WERI-Rb-1 (cell line): ENCODE measurements at places on chromosomes 11 and 22.

- DNase-seq, result no peak
Observed at GRCh38 chr11:82978422-82979099, 77.0 kb downstream of the DDIAS start.

GRCh38 chr11:102926517-102926916 lies 29.0 kb downstream of the MMP13 start:
- no peak for DNase-seq

DNA sequence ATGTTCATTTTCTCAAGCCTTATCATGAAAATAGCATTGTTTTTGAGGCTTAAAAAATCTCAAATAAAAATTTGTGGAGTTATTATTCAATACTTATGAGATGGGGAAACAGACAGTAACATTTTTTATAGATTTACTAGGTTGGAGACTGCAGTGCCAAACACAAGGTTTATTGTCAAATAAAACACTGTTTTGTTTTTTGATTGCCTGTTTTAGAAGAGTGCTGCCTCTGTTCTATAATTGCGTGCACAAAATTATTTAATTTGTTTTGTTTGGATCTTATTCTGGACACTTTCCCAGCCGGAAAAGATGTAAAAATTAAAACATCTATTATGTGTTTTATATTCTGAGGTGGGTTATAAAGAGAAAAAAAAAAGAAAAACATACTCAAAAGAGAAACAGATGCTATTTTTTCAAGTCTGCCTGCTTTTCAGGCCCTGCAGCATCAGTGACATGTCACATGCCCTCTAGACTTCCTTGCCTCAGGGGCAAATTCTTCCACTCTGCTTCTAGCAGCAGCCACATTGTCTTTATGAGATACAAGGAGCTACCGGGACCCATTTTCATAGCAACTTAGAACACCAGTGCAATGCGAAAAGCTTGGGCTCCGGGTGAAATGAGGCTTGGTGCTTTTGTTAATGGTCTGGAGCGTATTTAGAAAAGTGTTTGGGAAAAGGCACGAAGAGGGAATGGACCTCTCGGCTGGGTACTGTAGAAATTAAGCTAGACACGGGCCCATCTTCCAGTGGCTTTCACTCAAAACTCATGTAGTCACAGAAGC lies 77.5 kb downstream of the EFCAB6 start:
- DNase-seq, result no peak

- no peak for DNase-seq
Observed at GRCh38 chr11:68460741-68461574, at the start of gene PPP6R3. TSS of gene PPP6R3 (plus strand) at chr11:68460752. CDS start at chr11:68537665, 76,913 bp downstream.

DNA sequence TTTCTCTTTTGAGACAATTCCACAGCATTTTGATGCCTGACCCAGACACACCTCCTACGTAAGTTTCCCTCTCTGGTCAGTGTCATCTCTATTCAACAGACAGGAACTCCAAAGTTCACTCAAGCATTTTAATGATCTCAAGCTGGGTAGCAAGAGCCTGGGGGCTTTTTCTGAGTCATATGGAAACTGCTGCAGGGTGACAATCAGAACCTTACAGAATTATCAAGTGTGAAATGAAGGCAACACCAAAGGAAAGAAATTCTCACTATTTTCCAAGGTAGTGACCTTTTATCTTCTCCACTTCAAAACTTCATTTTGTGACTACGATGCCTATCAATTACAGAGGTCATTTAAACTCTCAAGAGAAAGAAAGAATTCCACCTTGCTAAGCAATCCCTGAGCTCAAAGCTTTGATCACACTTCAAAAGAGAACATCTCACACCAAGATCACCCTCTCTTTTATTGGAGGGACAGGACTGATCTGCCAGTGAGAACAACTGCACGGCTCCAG lies 229.0 kb upstream of the ZC3H12C start:
- no peak for DNase-seq

- DNase-seq, result no peak
Observed at GRCh38 chr22:22343581-22344296, 99.2 kb downstream of the VPREB1 start.

DNA sequence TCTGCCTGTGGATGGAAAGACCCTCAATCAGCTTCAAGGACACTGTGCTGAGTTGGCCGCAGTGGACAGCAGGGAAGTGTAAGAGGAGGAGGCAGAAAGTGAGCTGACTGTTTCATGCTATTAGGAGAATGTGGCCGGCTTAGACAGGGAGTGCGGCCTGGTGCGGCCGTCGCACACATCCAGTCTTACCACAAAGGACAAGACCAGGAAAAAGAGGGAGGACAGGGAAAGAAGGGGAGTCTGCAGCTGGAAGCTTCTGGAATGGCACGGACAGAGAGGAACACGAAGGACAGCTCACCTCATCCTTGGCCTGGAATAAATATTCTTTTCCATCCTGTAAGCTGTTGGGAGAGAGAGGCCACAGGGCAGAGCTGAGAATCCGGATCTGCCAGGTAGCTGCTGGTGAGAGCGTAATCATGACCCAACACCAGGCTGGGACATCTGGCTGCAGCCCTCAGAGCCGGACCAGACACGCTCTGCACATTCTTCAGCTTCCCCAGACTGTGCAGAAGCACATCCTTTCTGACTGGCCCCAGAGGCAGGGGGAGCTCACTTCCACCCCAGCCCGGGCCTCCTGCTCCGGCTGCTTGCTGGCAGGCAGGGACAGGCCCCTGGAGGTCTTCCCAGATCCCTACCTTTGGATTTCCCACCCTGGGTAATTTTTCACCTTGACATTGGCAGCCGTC lies 8.6 kb upstream of the RBM4B start:
- DNase-seq, result no peak
